ENCODE measurements at places on chromosomes 5 and 9.

GRCh38 chr5:173612948-173613347 is 3.5 kb downstream of the BOD1 start:
- no peak for DNase-seq

- DNase-seq = no peak
These were observed 363.3 kb upstream of the KLF4 start for GRCh38 chr9:107852891-107853290.

DNA sequence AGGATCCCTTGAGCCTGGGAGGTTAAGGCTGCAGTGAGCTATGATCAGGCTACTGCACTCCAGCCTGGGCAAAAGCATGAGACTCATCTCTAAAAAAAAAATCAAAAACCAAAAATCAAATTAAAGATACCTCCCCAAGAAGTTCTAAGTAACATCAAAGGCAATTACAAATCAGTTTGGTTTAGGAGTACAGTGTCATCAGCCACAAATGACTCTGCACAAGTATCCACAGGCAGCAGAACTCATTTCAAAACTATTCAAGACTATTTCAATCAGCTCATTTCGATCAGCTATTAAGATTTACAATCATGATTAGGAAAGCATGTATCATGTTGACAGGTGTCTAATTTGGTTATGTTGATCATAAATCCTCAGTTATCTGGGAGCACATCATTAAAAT is 19.1 kb downstream of the TRMO start:
- DNase-seq = no peak

DNA sequence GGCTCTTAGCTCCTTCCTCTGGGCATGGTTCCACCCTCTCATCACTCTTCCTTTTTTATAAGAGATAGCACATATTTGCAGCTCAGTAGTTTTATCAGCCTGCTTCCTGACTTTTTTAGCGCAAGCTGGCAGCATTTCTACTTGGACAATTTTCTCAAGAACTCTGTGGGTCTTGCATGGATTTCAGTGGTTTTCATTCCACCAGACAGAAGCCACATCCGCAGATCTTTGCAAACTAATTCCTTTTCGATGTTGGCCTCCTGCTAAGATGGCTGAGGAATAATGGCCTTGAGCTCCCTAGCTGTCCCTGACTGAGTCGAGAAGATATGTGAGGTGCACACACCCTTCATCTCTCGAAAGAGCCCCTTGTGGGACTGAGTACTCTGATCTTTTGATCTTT is 49.5 kb downstream of the GALNT12 start:
- no peak for DNase-seq

DNA sequence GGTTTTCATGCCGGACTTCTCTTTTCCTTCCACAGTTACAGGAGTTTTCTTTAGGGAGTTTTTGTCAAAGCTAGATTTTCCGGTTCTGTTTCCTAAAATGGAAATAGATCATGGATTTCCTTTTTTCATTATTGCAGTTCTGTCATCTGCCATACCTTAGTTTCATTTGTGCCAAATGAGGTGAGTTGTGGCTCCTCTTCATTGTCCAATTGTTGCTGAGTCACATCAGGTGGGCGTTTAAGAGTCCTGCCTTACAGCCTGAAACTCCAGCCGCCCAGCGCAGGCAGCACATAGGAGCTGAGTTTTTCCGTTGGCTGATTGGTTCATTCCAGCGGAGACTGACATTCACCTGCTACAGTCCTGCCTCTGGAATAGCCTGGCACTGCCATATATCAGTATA is 14.1 kb downstream of the SLC25A25 start:
- no peak for DNase-seq

DNA sequence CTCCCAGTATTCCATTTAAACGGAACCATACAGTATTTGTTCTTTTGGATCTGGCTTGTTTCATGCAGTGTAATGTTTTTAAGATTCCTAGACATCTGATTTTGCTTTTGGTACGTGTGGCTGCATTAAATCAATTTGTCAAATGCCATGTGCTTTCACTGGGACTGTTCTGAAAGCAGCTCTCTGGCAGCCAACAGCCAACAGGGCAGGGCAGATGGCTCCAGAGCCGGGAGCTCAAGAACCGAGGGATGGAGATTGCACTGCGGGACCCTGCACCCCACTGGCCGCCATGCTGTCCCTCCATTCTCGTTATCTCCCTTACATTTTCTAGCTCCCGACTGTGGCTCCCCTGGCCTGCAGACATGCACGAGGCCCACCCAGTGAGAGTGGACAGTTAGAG is 33.4 kb upstream of the AIF1L start:
- no peak for DNase-seq

DNA sequence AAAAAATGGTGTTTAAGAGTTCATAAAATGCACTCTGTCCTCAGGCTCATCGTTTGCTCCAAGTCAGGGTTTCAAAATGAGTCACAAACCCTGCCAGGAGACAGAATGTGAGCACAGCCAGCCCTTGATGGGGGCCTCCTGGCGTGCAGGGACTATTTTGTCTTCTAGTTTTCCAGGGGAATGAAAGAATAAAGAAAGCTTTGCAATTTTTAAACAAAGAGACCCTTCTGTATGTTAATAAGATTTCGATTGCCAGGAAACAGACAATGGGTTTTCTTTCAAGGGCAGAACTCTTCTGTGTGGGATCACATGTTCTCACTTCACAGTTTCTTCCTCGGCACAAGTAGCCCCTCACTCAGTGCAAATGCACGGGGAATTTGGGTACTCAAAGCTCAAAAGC is 121.4 kb upstream of the C6 start:
- DNase-seq = no peak

- DNase-seq = no peak
These were observed 34.1 kb upstream of the NR4A3 start for GRCh38 chr9:99787556-99787955.

GRCh38 chr9:136614967-136615623 is 47.6 kb upstream of the EGFL7 start:
- no peak for DNase-seq

DNA sequence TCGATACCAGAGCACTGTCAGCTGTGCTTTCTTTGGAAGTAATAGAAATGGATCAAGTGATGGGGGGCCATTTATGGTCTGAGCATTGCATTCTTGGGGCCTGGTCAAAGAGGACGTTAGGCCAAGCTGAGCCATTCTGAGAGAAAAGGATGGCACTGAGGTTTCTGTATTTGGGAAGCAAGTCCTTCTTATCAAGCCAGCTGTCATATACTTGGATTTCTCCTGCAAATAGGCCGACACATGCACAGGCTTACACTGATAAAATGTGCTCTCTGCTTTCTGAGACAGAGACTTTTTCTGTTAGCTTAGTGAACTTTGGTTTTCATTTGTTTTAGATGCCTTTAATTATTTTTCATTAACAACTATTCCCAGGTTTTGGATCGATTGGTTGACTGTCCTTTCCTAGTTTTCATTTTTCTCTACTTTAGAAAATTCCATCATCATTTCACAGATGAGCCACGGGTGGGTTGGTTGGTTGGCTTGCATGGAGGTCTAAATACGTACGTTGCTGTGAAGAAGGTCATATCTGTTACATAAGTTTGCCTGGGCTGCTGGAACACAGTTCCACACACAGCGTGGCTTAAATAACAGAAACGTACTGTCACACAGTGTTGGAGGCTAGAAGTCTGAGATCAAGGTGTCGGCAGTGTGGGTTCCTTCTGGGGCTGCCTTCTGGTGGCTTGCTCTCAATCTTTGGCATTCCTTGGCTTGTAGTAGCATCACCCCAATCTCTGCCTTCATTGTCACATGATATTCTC is 20.3 kb downstream of the TMOD1 start:
- no peak for DNase-seq

GRCh38 chr9:133754688-133755227 is 16.6 kb upstream of the SARDH start:
- DNase-seq = no peak

GRCh38 chr5:51385216-51385615 is 2.0 kb downstream of the ISL1 start:
- no peak for DNase-seq

DNA sequence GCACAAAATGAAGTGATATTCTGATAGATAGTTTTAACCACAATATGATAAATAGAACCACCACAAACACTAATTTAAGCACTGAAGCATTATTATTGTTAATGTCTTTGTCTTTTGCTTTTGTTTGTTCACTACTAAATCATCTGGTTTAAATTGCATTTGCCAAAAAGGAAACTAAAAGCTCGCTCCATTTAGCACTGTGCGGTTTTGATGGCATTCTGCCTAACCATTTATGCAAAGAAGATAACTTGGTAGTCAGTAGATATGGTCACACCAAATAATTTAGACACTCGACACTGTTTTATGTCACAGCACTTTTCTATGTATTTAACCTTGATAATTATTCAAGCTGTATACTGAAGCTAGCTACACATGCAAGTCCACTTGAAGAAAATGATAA is 849.8 kb upstream of the CDH6 start:
- DNase-seq = no peak

- DNase-seq = peak; percentile 75
These were observed at the start of gene FAM13B for GRCh38 chr5:138032572-138033385. TSS of gene FAM13B (minus strand) at chr5:138033079. CDS start at chr5:138019111, 13,968 bp downstream.

DNA sequence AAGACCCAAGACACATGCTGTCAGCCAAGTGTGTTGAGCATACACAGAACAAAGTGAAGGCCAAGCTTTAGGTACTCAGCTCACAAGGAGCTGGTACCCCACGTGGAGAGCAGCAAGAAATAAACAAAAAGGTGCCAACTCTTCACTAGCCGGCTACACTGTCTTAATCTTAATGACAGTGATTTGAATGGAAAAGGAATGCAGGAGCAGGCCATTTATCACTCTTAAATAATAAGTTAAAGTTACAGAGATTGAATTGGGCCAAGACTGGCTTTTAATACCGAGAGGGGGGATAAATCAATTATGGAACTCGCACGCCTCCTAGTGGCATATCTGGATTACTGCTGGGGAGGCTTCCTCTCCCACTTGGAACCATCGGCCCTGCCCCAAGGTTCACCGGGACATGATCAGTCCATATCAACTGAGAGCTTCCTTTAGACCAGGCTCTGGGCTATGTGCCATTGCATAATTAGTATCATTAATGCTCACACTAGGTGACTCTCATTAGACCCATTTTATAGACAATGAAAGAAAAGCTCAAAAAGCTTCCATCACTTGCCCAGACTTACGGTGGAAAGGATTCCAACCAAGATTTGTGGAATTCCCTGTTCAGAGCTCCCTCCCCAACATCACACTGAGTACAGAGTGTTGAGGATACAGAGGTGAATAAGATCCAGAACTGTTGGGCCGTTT is 94.0 kb downstream of the ACTL7B start:
- DNase-seq = no peak

DNA sequence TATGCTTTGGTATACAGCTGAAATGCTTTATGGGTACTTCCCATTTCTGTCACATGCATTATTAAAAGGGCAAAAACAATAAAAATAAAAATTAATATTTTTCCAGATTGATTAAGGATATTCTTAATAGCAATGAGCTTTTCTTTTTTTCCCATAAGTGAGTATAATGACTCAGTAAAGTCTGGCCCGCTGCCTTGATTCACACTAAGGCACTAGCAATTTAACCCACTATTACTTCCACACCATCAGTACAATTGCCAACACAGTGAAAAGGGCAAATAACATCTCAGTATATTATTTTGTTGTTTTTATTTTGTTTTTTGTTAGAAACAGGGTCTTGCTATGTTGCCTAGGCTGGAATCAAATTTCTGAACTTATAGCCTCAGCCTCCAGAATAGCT is 150.1 kb downstream of the RNF180 start:
- no peak for DNase-seq

- peak; percentile 82 for DNase-seq
These were observed at the start of gene PLPP1 for GRCh38 chr5:55534436-55535198. TSS of gene PLPP1 (minus strand) at chr5:55534964. CDS start at chr5:55534629, 335 bp downstream.

DNA sequence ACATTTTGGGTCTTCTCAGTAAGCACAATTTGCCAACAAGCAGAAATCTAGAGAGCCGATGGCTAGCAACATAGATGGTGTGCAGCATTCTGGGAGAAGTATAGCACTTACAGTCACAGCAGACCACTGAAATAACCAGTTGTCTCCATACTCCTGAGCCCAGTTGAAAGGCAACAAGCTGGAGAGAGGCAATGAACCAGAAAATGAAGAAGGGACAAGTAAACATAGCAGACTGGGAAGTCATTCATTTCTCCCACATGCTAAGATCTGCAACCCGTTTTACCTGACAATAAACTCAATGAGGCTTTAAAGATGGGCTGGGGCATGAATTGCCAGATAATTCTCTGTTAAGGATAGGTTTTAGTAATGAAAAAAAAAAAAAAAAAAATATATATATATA is 575.6 kb upstream of the GRAMD2B start:
- DNase-seq = no peak

- no peak for DNase-seq
These were observed 8.5 kb upstream of the ORM1 start for GRCh38 chr9:114314256-114314867.

GRCh38 chr9:108477529-108478006 is 378.2 kb downstream of the ACTL7B start:
- no peak for DNase-seq

GRCh38 chr5:34682926-34683623 is 26.9 kb downstream of the RAI14 start:
- no peak for DNase-seq

DNA sequence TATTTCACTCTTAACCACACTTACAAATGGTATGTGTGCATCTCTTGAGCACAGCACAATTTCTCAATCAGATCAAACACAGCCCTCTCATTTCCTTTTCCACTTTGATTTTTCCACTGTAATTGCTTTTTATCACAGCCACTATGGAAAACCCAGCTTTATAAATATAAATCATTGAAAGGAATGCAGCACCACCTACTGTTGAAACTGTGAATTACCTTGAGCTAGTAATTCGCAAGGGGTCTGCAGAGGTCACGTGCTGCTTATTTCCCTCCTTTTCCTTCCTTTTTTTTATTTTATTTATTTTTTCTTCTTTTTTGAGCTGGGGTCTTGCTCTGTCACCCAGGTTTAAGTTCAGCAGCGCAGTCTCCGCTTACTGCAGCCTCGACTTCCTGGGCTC is 76.9 kb downstream of the CDH6 start:
- no peak for DNase-seq

Data from activated T-cell treated with anti-CD3 and anti-CD28 coated beads, Interleukin-2, amount 50 U/mL, for 4 hours (primary cell).